Urinary bladder (tissue), 4 donors: ENCODE measurements at places on chromosomes 7 and 10. TPM values are rescaled to one million over a fixed set of nuclear protein-coding genes. Genes with fewer than 3 reads are reported as not detected.

DNA sequence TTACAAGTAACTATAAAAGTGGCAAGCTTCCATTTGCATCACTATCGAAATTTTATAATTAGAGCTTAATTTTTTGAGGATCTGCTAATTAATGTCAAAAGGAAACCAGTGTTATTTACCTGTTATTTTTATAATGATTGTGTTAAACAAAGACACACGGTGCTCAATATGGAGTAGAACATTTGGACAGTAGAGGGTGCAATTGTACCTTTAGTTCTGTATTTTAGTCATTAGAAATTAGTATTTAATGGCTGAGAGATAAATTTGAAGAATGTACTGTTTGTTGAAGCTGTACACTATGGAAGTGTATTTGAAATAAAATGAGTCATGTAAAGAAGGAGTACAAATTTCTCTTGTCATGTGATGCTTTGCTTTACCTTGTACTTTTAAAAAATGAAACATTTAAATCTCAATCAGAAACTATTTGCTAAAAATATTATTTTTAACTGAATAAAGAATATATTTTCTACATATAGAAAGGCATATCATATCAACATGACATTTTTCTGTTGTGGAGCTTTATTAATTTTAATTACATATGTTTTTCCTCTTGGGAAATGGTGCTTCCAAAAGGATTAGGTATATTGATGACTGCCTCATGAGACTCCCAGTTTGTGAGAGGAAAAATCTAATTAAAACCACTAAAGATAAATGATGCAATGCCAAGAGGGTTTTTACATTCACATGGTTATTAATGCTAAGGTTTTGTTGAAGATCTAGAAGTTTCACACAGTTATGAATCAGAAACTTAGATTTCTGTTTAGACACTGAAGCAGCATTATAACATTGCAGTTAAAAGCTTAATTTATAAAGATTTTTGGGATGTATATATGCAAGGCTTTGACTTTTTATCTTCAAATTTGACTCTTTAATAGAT lies 10.4 kb upstream of the PRKG1 start:
- no peak for DNase-seq

DNA sequence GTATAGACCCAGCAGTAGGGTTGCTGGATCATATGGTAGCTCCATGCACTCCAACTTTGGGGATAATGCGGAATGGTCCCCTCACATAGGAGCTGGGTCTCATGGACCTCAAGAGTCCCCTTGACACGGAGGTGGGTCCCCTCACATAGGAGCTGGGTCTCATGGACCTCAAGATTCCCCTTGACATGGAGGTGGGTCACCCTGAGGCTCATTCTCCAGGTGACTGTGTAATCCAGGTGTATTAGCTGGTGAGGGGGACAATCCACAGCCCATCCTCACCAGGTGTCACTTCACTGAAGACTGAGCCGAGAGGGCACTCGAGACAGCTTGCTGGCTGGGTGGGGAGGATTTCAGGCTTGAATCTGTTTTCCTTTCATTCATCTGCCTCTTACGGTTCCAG lies 121.9 kb downstream of the PTPN20 start:
- DNase-seq, result no peak

DNA sequence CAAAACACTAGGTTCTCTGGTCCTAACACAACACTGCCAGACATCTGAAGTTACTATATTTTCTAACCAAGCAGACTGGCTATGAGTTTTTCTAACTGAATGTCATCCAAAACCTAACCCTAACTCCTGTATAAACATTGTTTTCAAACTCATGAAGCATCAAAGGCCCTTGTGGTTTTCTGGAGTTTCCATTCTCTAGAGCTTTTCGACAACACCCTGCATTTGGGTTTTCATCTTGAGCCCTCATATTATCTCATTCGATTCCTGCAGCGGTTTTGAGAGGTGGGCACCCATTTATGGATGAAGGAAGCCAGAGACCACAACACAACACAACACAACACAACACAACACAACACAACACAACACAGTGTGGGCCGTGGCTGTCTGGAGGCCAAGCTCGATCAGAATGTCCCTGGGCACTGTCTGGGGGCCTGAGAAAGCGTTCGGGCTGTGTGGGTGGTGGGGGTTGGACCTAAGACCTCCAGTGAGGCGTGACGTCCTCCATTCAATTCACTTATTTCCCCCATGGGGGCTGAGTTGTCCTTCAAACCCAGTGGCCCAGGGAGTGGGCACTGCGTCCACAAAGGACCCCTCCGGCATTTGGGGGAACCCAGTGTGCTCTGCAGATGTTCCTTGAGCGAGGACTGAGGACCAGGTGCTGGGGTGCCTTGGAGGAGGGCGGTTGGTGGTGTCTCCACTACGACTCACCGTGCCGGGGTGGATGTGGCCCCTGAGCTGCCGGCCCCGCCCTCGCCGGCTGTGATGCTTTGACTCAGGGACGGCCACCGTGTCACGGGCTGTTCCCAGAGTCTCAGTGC lies 490.4 kb downstream of the DNAJB6 start:
- DNase-seq, result no peak

DNA sequence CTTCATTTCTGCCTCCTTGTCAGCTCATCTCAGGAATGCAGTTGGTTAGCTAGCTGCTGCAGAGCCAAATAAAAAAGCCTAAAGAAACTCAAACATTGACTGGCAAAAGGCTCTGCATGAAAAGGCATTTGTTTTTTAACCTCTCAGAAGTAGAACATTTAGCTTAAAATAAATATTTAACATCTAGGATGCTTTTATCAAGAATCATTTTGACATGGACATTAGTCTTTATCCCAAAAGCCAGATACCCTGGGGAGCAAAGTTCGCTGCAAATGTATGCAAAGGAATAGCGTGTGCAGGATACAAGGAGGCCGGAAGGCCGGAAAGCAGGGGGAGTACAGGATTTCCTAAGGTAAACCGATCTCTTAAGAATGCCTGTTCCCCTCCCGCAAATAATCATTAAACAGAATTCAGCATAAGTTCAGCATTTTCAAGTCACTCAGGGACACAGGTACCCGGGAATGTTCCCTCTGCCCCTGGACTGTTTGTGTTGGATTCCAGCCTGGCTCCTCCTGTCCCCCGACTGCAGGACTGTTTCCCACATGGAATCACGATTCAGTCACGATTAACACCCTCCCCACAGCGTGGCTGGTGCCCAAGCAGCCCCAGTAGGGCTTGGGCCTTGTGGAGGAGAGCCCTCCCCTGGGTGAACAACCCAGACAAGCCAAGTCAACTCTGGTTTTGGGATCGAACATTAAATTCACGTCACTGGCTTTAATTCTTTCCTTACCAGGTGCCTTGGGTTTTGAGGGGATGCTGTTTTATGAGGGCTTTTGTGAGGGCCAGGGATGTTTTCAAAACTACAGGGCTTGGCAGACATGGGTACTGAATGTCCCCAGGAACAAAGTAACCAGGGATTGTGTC lies 97.8 kb downstream of the HIPK2 start:
- DNase-seq, result no peak

DNA sequence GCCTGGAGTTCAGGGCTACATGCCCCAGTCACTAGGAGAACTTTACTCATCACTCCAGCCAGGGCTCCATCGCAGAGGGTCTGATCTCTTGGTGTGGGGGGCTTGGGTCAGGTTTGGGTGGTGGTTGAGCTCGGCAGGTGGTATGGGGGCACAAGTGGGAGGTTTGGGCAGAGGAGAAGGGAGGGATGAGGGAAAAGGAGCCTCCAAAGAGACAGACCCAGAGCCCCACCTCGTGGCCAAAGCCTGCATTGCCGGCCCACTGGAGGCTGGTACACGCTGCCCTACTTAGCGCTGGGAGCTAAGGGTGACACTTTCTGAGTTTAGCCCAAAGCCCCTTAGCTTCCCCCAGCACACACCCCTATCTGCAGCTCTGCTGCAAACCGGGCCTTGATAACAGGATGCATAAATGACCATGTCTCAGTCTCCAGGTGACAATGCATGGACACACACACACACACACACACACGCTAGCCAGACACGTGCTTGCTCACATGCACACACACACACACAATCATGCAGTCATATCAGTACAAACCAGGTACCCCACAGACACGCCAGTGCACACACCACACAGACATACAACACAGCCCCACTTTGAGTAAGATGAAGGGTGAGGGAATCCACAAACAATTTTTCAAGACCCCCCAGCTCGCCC lies 14.7 kb downstream of the LZTS2 start:
- no peak for DNase-seq

SUGCT gene
- 8.3 TPM for total RNA-seq

GRCh38 chr10:118028619-118029018 lies 18.1 kb downstream of the RAB11FIP2 start:
- no peak for DNase-seq

- no peak for DNase-seq
These were observed 37.6 kb downstream of the ALOX5 start for GRCh38 chr10:45411607-45411940.

TMEM273 gene
- total RNA-seq, result 14.4 TPM

DNA sequence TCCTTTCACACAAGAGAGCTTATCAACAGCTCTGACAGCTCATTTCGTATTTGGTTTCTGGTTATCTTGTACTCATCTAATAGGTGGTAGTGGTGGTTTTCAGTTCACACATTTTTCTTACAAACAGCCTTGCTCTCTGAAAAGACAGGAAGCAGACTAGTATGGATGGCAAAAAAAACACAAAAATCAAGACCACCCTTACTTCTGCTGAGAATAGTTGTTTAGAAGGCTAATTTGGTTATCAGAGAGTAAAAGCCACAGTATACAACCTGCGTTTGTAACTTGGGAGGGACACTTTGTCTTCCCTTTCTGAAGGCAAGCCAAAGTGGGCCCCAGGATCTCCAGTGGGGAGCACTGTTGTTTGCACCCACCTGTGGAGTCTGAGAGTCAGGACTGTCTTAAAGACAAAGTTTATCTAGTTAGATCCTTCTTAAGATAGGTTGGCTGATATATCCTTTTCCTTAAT lies 68.0 kb downstream of the PIP4K2A start:
- DNase-seq, result no peak

UBTD1 gene
- 3.5 TPM for total RNA-seq

ASIC3 gene
- 1.1 TPM for total RNA-seq
